ENCODE measurements at places on chromosomes 16 and 17.

DNA sequence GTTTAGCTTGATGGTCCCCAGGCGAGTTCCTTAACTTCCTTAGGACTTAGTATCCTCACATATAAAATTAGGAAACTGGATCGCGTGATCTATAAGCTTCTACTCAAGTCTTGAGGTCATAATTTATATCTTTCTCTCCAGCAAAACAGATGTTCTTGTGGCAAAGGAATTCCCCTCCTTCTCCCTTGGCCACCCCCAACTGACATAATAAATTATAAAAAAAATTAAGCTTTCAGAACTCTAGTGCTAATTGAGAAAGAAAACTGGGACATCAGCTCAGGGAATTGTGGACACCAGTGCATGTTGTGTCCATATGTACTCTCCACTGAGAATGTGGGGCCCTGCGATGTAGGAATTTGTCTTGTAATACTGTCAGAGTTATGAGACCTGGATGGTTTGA is 13.5 kb downstream of the GNAO1 start:
- DNase-seq, result no peak

DNA sequence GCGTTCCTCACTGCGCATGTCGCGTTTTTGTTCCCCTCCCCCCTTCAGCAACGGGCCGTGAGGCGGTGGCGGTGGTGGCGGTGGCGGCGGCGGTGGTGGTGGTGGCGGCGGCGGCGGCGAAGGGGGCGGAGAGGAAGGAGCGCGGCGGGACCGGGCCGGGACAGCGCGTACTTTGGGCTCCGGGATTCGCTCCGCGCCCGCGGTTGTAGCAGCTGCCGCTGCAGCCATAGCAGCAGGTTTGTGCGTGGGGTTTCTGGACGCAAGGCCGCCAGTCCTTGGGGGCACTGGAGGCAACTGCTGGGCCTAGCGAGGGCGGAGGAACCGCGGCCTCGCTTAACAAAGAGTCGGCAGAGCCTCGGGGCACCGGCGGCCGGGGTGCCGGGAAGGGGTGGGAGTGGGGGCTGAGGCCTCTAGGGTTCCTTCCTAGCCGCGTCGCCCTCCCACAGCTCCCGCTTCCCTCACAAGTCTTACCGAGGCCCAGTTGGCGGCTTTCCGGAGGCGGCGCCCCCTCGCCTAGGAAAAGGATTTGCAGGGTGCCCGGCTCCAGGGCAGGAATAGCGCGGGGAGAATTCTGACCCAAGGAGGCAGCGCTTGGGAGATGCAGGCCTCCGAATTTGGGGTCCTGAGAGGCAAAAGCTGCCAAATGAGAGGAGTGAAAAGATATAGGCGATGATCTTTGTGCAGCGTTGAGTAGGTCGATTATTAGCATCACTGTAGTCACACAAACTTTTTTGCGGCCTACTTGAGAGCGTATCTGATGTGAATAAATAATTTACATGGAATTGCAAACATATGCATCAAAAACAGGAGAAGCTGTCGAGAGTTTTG is at the start of gene DDX42:
DDX42 (plus strand) TSS at position 30 of the 828 bp plus-strand sequence. CDS start 12,880 bp downstream, outside the sequence.
- DNase-seq, result peak; percentile 92

DNA sequence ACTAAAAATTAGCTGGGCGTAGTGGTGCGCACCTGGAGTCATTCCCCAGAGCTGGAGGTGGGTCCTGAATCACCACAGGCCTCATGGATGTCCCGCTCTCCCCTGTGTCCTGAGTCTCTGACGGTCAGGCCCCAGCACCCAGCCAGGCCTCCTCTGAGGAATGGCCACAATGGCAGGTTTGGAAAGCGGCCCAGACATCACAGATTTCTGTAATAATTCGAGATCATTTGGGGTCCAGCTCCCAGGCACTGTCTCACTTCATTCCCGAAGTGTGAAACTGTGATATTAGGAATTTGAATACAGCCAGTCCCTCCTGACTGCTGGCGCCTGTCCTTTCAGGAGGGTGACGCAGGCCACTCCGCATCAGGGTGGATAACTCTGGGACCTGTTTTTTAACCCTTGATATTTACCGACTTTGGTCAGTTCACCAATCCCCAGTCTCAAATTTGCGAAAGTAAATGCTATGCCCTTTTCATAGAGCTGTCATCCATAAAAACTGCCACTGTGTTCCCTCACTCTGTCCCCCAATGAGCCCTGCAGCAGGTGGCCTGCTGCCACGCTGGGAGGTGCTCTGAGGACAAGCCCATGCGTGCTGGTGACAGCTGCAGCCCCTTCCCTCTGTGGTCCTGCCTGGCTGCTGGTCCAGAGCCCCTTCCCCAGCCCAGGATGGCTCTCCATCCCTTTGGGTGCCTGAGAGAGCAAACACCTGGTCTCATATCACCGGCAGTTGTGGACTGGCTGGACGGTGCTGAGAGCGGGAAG is 28.3 kb upstream of the RPTOR start:
- DNase-seq, result no peak

GRCh38 chr17:30316736-30317135 is 17.1 kb downstream of the TMIGD1 start:
- DNase-seq, result no peak

GRCh38 chr17:75888484-75888883 is 8.3 kb downstream of the TRIM65 start:
- no peak for DNase-seq

GRCh38 chr16:64627781-64628180 is 494.1 kb downstream of the CDH11 start:
- DNase-seq, result no peak

- no peak for DNase-seq
Observed at GRCh38 chr16:10202649-10203048, 20.4 kb upstream of the GRIN2A start.

GRCh38 chr17:59786536-59787319 is 79.3 kb downstream of the VMP1 start:
- DNase-seq, result peak; percentile 76

DNA sequence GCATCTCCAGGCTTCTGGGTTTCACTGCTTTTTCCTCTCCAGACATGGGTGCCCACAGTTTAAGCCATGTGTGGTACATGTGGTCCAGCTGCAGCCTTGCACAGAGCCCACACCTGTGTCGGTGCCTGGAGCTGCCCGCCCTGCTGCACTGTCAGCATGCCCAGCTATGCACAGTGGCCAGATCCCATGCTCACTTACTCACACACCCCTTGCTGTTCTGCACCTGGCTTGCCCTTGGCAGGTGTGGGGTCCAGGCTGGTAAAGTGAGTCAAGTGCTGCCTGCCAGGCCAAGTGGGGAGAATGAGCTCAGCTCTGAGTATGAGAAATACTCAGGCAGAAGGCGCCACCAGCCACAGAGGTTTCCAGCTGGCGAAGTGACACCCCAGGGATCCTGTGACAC is 739.9 kb downstream of the CDH11 start:
- no peak for DNase-seq

- no peak for DNase-seq
Observed at GRCh38 chr17:39596543-39597267, 11.0 kb downstream of the NEUROD2 start.

DNA sequence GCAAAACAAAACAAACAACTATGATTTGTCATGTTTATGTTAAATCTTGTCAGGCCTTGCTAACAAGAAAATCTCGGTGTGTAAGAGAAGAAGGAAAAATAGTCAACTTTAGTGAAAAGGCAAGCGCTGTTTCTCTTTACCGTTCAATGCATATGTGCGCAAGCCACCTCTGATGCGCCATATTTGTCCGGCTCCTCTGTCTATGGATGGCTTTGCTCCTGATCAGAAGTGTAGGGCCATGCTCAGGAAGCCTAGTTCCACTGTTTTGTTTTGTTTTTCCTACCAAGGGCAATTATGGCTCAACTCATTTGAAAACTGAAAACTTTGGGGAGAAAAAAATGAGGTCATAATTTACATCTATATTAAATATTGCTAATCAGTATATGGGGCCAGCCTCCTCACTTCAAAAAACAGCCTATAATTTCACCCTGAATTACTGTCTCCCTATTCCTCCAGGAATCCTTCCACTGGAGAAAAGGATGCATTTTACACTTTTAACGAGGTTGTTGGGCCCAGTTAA is 4.5 kb downstream of the MAF start:
- peak; percentile 19 for DNase-seq

- DNase-seq, result no peak
Observed at GRCh38 chr16:89233678-89234490, 16.4 kb downstream of the ZNF778 start.

GRCh38 chr16:30567991-30568638 is 3.4 kb downstream of the ZNF688 start:
- DNase-seq, result peak; percentile 73

- no peak for DNase-seq
Observed at GRCh38 chr17:1730326-1731193, 6.1 kb downstream of the WDR81 start.

DNA sequence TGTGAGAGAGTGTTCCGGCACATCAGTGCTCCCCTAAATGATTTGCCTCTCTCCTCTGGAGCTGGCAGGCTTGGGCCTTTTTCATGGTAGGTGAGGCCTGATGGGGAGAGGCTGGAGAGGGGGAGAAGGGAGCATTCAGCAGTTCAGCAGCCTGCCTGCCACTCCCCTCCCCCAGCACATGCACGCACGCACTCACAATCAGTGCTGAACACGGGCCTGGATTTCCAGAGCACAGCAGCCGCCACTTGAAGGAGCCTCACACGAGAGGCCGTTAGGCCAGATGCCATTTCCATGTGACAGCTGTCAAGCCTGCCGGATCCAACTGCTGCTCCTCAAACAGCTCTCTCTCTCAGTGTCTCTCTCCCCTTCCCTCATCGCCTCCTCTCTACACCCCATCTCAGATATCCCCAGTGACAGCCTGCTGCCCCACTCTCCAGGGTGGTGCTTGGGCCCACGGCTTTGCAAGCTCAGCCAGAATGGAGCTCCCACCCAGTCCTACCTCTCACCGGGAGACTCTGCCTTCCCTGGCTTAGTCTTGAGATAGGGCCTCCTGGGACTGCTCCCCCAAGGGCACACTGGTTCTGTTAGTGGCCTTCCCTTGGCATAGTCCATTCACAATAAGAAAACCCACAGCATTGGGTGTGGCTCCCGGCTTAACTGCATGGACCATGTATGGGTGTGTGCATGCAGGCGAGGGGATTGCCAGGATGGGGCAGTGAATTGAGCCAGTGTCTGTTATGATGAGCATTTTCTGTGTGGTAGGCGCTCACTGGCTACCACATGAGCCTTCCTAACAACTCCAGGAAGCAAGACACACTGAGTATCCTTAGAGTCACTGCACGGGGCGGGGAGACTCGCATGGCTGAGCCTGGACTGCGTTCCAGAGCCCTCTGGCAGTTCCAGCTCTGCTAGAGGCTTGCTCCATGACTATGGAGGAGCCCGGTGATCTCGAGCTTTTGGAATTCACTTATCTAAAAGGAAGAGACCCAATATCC is 226.2 kb downstream of the CCDC182 start:
- no peak for DNase-seq

GRCh38 chr17:27950995-27951394 is 57.8 kb upstream of the LYRM9 start:
- DNase-seq, result no peak

DNA sequence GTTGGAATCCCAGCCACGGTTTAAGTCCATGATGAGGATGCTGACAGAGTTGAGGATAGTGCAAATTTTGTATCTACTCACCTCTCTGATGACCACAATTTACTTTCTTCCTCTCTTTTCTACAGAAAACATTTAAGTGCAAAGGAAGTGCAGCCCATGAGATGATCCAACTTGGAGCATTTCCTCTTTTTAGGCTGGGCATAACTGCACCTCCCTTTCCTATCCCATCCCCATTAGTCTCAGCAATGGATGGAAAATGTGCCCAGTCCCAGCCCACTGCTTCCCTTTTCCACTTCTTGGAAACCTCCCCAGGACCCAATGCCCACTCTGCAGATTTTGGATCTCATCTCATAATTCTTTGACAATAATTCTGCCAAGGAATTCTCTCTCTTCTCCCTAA is 16.6 kb upstream of the CCL8 start:
- DNase-seq, result no peak

GRCh38 chr16:50635505-50636392 is 45.4 kb downstream of the SNX20 start:
- DNase-seq, result peak; percentile 29

DNA sequence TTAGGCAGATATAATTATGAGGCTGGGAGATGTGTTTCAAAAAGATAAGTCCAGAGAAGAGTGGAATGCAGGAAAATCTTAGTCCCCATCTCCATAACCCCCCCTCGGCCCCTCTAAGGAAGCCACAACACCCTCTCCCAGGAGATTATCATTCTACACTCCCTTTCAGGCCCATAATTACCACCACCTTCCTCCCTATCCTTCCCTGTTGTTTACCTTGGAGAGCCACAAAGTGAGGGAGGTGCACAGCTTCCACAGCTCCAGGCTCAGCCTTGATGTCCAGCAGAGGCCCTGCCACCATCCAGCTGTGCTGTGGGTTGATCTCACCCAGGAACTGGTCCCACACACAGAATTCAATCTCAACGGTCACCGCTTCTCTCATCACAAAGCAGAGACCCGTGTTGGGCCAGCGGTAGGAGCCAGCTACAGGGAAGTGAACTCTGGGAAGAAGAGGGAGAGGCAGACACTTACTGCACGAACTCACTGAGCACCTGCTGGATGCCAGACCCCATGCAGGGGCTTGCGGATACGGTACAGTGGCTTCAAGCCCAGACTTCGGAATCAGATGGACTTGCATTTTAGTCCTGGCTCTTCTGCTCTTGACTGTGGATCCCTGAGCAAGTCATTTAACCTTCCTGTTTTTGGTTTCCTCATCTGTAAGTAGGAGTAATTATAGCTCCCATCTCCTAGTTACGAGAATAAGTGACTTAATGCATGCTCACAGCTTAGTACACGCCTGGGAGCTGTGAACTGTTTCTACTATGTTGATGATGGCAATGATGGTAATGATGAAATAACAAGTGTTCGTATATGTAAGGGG is 44.1 kb downstream of the MIS12 start:
- DNase-seq, result no peak

DNA sequence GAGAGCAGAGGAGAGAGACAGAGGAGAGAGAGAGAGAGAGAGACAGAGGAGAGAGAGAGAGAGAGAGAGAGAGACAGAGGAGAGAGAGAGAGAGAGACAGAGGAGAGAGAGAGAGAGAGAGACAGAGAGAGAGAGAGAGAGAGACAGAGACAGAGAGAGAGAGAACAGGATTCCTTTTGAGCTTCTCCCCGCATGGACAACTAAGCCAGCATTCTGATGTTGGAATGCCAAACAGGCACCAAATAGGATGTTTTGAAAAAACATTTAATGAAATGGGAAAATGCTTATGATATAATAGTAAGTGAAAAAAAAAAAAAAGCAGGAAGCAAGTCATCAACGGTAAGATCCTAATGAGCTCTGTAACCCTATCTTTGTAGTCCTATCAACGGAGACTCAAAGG is 60.7 kb downstream of the ARSG start:
- DNase-seq, result no peak

- DNase-seq, result no peak
Observed at GRCh38 chr17:58513267-58513964, 1.0 kb downstream of the MTMR4 start.

DNA sequence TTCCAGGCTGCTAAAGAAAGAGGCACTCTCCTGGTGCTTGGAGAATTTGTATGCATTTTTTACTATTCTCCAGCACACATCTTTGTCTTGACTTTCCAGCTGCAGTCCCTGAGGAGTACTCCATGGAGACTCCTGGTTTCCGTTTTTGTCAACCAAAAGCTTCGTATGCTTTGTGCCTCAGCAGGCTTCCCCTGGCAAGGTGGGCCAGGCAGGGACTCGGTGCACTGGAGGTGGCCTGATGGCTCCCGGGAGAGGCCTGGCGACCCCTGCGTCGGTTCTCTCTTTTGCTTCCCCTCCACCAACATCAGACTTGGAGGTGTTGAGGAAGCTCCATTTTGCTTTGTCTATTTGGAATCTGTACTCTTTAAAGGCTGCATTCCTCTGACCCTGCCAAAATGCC is 23.7 kb downstream of the CDK5R1 start:
- DNase-seq, result no peak
